Osteocyte (in vitro differentiated cells): ENCODE measurements at places on chromosomes 16 and 17. TPM values are rescaled to one million over a fixed set of nuclear protein-coding genes. Genes with fewer than 3 reads are reported as not detected.

GRCh38 chr17:77424585-77425344 is 284.0 kb downstream of the SEC14L1 start:
- H3K4me3 ChIP-seq, result no peak overlapping the region

DNA sequence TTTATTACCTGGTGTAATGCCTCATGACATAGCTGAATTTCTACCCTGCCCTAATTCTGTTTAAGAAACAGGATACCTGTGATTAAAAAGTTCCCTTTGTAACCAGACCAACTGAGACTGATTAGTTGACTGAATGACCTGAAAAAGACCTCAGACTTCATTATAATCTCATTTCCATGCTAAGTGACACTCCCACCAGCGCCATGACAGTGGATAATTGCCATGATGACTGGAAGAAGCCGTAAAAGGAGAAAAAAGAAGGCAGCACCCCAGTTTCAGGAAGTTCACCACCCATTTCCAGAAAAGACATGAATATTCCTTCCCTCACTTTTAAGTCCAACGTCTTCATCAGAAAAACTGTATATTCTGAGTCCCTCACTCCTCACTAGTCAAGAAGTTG is 125.6 kb upstream of the HS3ST4 start:
- no peak overlapping the region for H3K4me3 ChIP-seq
- H3K27me3 ChIP-seq, result no peaks in the 10 kb centered on the region
- H3K36me3 ChIP-seq, result no peaks in the 10 kb centered on the region
- DNase-seq, result no peak
- H3K4me1 ChIP-seq, result no peaks in the 10 kb centered on the region
- H3K27ac ChIP-seq, result no peak overlapping the region

DNA sequence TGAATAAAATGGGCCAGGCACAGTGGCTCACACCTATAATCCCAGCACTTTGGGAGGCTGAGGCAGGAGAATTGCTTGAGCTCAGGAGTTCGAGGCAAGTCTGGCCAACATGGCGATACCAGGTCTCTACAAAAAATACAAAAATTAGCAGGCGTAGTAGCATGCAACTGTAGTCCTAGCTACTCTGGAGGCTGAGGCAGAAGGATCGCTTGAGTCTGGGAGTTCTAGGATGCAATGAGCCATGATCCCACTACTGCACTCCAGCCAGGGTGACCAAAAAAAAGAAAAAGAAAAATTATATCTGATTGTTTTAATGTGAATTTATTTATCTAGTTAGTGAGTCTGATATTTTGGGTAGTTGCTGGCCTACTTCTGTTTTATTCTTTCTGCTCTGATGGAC is 7.0 kb downstream of the IL34 start:
- no peaks in the 10 kb centered on the region for H3K36me3 ChIP-seq
- H3K4me3 ChIP-seq, result no peak overlapping the region
- peak overlapping the region; percentile 61 for H3K27ac ChIP-seq
- peaks cover 48% of the 10 kb centered on the region for H3K4me1 ChIP-seq

- H3K36me3 ChIP-seq, result peaks cover 2% of the 10 kb centered on the region
- no peak overlapping the region for H3K27ac ChIP-seq
- H3K27me3 ChIP-seq, result no peaks in the 10 kb centered on the region
- no peak overlapping the region for H3K4me3 ChIP-seq
- no peak for DNase-seq
Measured at GRCh38 chr17:14481664-14482063, 180.8 kb downstream of the HS3ST3B1 start.

DNA sequence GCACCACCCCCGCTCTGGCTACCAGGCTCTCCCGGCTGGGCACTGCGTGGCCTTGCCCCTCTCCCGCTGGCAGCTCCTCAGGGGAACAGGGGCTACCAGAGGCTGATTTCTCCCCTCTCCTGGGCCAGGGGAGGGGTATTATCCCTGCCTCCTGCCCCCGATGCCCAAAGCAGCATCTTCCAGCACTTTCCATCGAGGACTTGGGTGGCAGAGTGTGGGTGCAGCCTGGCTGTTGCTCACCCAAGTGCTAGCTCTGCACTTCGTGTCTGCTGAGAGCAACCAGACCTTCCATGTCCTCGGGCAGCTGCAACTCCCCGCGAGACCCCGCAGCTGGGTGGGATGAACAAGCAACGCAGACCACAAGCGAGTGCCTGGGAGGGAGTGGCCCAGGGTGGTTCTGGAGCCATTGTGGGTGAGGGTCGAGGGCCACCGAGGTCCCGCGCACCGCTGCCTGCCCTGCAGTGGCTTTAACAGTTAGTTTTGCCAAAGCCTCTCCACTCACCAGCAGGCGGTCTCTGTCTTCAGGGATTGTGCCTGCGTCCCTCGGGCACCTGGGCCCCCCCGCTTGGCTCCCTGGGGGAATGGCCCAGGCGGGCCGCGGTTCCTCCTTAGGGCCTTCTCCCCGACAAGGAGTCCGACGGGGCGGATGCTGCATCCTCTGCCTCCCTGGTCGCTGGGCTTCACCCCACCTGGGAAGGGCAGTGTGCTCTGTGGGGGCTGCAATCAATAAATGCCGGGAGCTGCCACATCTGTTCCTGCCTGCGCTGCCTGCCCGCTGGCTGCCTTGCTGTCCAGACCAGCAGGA is 8.4 kb downstream of the SLC25A10 start:
- H3K36me3 ChIP-seq, result no peaks in the 10 kb centered on the region
- DNase-seq, result peak; percentile 84
- H3K4me1 ChIP-seq, result peaks cover 6% of the 10 kb centered on the region
- H3K4me3 ChIP-seq, result no peak overlapping the region

DNA sequence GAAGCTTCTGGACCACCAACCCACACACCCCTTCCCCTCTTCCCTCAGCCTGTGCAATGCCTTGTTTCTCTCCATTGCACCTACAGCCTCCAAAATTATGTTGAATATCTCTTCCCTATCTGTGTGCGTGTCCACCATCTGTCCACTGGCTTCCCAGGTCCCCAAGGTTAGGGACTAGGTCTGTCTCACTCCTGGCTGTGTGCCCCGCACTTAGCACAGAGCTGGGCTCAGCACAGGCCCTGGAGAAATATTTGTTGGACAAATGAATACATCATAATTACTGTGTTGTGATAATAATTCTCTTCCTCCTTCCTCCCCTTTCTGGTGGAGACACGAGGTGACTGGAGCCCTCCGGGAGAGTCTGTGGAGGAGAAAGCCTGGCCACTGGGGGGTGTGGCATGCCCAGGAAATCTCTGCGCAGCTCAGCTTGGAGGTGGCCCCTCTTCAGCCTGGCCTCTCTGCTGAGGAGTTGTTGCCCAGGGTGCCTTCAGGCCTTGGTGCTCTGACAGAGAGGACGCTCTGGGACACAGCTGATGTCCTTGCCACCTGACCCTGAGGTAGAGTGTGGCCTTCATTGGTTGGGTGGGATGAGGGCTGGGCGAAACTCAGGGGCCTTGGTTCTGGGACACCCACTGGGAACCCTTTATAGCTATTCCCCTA is 3.3 kb upstream of the BRD7 start:
- no peaks in the 10 kb centered on the region for H3K36me3 ChIP-seq
- no peak for DNase-seq
- peaks cover 15% of the 10 kb centered on the region for H3K4me1 ChIP-seq
- peaks cover 17% of the 10 kb centered on the region for H3K27me3 ChIP-seq
- H3K4me3 ChIP-seq, result no peak overlapping the region

- no peaks in the 10 kb centered on the region for H3K4me1 ChIP-seq
- no peak for DNase-seq
- H3K27ac ChIP-seq, result no peak overlapping the region
- no peaks in the 10 kb centered on the region for H3K36me3 ChIP-seq
- H3K4me3 ChIP-seq, result no peak overlapping the region
Measured at GRCh38 chr16:10852948-10853347, 24.1 kb upstream of the CIITA start.

DNA sequence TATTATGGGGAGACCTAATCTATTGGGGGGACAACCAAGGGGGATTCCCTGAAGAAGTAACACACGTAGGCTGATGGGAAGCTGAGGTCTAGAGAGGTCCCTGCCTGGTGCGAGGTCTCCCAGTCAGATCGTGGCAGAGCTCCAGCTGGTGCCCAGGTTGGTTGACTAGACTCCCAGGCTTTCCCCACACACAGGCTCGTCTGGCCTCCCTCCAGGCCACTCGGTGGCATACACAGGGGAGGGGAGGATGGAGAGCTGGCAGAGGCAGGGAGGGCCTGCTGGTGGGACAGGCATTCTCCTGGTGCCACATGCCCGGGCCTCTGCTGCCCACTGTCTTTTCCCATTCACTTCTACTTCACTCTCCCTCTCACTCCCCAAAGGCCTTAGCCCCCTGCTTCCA is 8.5 kb upstream of the SOCS3 start:
- H3K27ac ChIP-seq, result peak overlapping the region; percentile 31
- H3K4me1 ChIP-seq, result peaks cover 60% of the 10 kb centered on the region
- no peaks in the 10 kb centered on the region for H3K27me3 ChIP-seq
- no peak for DNase-seq

DNA sequence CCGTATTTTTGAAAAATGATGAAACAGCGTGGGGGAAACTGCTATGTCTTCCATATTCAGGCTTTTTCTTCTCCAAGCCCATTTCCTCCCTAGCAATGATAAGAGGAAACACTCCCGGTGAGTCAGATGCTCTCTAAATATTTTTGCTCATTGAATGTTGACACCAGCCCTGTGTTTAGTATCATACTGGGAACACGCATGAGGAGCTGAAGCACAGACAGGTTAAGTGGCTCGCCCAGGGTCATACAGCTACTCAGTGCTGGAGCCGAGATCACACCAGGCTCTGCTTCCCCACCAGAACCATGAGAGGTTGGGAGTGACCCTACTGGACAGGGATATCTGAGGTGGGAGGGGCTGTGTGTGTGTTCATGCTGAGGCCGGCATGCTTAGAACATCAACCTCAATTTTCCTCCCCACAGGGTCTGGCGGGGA is 37.8 kb upstream of the ADGRG1 start:
- no peak overlapping the region for H3K4me3 ChIP-seq
- DNase-seq, result peak; percentile 6
- peaks cover 12% of the 10 kb centered on the region for H3K4me1 ChIP-seq
- H3K27me3 ChIP-seq, result peaks cover 13% of the 10 kb centered on the region
- no peaks in the 10 kb centered on the region for H3K36me3 ChIP-seq

DNA sequence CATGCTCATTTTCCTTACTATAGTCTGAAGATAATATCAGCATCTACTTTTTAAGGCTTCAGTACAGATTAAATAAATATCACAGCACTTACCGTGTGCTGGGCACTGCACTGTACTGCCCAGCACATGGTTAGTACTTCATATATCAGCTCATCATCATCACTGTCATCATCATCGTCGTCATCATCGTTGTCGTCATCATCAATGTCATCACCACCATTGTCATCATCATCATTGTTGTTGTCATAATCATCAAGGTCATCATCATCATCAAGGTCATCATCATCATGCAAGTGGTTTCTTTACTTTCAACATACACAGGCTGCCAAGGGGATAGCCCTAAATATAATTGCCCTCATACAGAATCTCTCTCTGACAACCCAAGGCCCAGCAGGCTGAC is 275.1 kb downstream of the ABCC12 start:
- H3K27ac ChIP-seq, result no peak overlapping the region
- peaks cover 13% of the 10 kb centered on the region for H3K27me3 ChIP-seq
- no peaks in the 10 kb centered on the region for H3K36me3 ChIP-seq
- no peak overlapping the region for H3K4me3 ChIP-seq

DNA sequence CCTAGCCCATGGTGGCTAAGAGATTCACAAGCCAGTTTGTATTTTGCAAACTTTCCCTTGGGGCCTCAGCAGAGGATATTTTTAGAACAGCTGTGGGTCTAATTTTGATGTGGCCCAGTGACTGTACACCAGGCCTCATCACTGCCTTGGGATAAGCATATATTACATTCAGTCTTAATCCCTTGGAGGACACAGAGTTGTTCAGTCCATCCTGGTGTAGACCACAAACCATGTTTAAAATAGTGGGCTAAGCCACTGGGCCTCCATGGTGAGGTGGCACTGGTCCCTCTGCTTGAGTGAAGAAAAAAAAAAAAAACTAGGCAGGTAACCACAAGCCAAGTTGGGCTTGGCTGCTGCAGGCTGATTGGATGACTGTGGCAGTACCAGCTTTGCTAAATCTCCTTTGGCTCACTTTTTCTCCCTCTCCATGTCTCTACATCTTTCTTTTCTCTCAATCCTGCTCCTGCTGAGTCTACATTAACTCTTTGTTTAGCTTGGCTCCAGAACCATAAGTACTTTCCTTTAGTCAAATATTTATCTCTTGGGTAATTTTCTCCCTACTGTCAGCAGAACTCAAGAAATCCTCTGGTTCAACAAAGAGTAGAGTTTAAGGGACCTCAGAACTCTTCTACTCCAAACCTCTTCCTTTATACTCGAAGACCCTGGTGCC is 120.0 kb upstream of the TBX2 start:
- DNase-seq, result no peak
- peak overlapping the region; percentile 58 for H3K27ac ChIP-seq
- no peak overlapping the region for H3K4me3 ChIP-seq
- no peaks in the 10 kb centered on the region for H3K27me3 ChIP-seq
- H3K4me1 ChIP-seq, result peaks cover 21% of the 10 kb centered on the region

DNA sequence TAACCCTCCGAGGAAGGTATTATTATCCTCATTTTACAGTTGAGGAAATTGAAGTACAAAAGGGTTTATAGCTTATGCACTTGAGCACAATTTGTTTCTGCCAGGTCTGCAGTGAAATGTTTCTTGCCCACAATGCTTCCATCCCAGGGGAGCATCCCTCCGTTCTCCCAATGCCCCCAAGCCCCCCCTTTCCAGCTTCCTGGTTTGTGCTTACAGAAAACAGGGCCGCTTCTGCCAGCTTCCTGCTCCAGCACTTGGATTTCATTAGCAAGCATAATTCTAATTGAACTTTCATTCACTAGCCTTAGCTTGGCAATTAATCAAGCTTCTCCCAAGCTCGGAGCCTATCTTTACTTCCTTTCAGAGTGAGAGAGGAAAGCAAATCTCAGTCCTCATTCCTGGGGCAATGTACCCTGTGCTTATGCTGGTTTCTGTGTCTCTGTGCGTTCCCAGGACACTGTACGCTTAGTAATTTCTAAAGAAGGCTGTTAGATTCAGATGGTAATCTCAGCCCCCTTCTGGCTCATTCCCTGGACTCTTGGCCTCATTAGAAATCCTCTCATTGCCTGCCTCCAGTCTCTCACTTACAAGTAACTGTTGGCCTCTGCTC is 141.6 kb downstream of the HS3ST2 start:
- H3K27me3 ChIP-seq, result no peaks in the 10 kb centered on the region
- H3K27ac ChIP-seq, result no peak overlapping the region
- no peak for DNase-seq
- no peak overlapping the region for H3K4me3 ChIP-seq

GRCh38 chr16:54489225-54490111 is 202.9 kb upstream of the IRX3 start:
- H3K27ac ChIP-seq, result no peak overlapping the region
- peaks cover 9% of the 10 kb centered on the region for H3K4me1 ChIP-seq
- H3K36me3 ChIP-seq, result no peaks in the 10 kb centered on the region
- no peak for DNase-seq
- H3K27me3 ChIP-seq, result peaks cover 5% of the 10 kb centered on the region
- no peak overlapping the region for H3K4me3 ChIP-seq

ADAM11 gene
- 1.0 and 1.7 TPM in 2 replicates for total RNA-seq

CLEC3A gene
- total RNA-seq, result not detected in 2 replicates

CCDC78 gene
- total RNA-seq, result 2.6 and 3.1 TPM in 2 replicates

ZNF768 gene
- 36.4 and 37.1 TPM in 2 replicates for total RNA-seq

ADAD2 gene
- not detected in 2 replicates for total RNA-seq
